ENCODE measurements at places on chromosomes 16 and 17. TPM values are rescaled to one million over a fixed set of nuclear protein-coding genes. Genes with fewer than 3 reads are reported as not detected.

GRCh38 chr17:77457572-77458201 is 316.9 kb downstream of the SEC14L1 start:
- no peak overlapping the region for H3K27ac ChIP-seq
- DNase-seq, result no peak

GRCh38 chr17:50540560-50541401 is 6.2 kb upstream of the SPATA20 start:
- H3K4me1 ChIP-seq, result peaks cover 30% of the 10 kb centered on the region
- no peak for DNase-seq
- peak overlapping the region; percentile 50 for H3K4me3 ChIP-seq
- H3K27ac ChIP-seq, result peak overlapping the region; percentile 76

GRCh38 chr16:57981636-57982035 is 10.7 kb upstream of the CNGB1 start:
- H3K27me3 ChIP-seq, result no peaks in the 10 kb centered on the region
- H3K27ac ChIP-seq, result no peak overlapping the region
- H3K4me3 ChIP-seq, result no peak overlapping the region
- no peak for DNase-seq
- H3K36me3 ChIP-seq, result no peaks in the 10 kb centered on the region

GRCh38 chr17:58756246-58757161 is 850 bp downstream of the PPM1E start:
- peak overlapping the region; percentile 63 for H3K4me3 ChIP-seq
- no peak overlapping the region for H3K27ac ChIP-seq
- H3K27me3 ChIP-seq, result no peaks in the 10 kb centered on the region
- H3K4me1 ChIP-seq, result peaks cover 22% of the 10 kb centered on the region
- no peak for DNase-seq

DNA sequence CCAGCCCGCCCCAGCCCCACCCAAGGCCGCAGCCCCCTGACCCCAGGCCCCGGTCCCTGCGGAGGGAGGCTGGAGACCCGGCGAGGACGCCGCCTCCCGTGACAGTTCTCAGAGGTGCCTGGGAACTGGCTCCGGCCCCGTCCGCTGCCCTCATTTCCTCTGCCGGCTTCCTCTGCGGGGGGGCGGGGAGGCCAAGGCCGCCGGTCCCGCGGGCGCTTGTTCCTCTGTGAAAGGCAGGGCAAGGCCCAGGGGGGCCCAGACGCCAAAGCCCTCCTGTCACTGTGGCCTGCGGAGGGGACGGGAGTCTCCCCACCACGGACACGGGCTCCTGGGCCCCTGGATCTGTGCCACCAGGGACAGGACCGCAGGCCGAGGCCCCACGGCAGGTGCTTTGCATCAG is 5.0 kb upstream of the PVALEF start:
- no peaks in the 10 kb centered on the region for H3K27me3 ChIP-seq
- DNase-seq, result no peak
- no peaks in the 10 kb centered on the region for H3K36me3 ChIP-seq
- H3K4me1 ChIP-seq, result peaks cover 9% of the 10 kb centered on the region
- H3K4me3 ChIP-seq, result peak overlapping the region; percentile 3

Gene PRR29
- total RNA-seq, result not detected

- no peaks in the 10 kb centered on the region for H3K4me1 ChIP-seq
- H3K27ac ChIP-seq, result no peak overlapping the region
- H3K27me3 ChIP-seq, result no peaks in the 10 kb centered on the region
- H3K4me3 ChIP-seq, result no peak overlapping the region
- no peak for DNase-seq
These were observed 197.5 kb upstream of the HS3ST4 start for GRCh38 chr16:25494292-25494691.

Measured in vagina (tissue), 2 donors.